ENCODE measurements at places on chromosomes 1 and 21. TPM values are rescaled to one million over a fixed set of nuclear protein-coding genes. Genes with fewer than 3 reads are reported as not detected.

GRCh38 chr1:180720753-180721152 is 88.9 kb downstream of the XPR1 start:
- DNase-seq, result no peak

Gene RUNX3
- total RNA-seq, result 0.84 TPM

Gene AIM2
- total RNA-seq, result 0.28 TPM

Gene ZSWIM5
- total RNA-seq, result 1.7 TPM

All from liver (tissue), 10 donors.